Activated CD4-positive, alpha-beta T cell treated with anti-CD3 and anti-CD28 coated beads, Interleukin-2, amount 50 U/mL, for 24 hours (primary cell): ENCODE measurements at places on chromosomes 12 and 14.

DNA sequence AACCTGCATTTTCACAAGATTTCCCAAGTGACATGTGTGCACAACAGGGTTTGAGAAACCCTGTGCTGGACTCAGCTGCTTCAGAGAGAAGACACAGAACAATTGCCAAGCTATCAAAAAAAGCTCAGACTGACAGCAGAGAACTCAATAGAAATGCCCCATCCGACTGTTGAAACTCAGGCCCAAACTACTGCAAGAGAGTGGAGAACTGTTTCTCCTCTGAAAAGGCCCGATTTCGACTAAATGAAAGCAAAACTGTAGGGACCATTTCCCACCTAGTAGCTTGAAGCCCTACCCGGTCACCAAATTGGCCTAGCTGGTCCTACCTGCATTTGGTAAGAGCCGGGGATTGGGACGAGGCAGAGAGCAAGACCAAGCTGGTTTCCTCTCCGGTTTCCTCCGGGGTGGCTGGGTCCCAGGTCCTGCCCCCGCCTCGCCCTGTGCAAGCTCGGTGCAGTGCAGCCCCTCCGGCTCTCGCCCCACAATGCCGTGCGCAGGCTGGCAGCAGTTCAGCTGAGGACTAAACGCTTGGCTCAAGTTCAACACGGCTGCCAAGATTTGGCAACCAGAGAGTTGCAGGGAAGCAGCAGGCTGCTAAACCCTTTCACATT lies 1180.6 kb downstream of the VRK1 start:
- DNase-seq = peak; percentile 65

GRCh38 chr14:26729851-26730250 lies 132.0 kb upstream of the NOVA1 start:
- DNase-seq = no peak

DNA sequence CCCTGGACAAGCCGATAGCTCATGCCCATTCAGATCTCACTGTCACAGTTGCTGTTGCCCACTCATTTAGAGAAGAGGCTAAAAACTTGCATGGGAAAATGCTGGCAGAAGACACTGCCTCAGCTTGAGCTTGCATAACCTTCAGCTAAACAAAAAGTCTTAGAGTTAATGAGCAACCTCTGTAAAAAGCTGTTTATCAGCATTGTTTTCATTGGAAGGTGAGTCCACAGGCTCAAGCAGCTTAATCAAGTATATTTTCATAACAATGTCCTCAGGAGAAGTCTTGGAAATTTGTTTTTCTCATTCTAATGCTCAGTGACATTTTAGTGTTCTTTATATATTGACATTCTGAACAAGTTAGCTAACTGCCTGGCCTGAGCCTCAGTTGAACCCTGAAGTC lies 872.9 kb downstream of the TMTC2 start:
- no peak for DNase-seq

GRCh38 chr14:98932431-98933325 lies 339.3 kb downstream of the BCL11B start:
- DNase-seq = no peak

- DNase-seq = no peak
Observed at GRCh38 chr12:75750716-75751306, 239.4 kb upstream of the KRR1 start.

- no peak for DNase-seq
Observed at GRCh38 chr12:54628186-54628846, 6.4 kb downstream of the LACRT start.

- no peak for DNase-seq
Observed at GRCh38 chr12:93317227-93317626, 60.5 kb upstream of the NUDT4 start.

- DNase-seq = no peak
Observed at GRCh38 chr12:124413401-124413800, 118.5 kb downstream of the RFLNA start.

DNA sequence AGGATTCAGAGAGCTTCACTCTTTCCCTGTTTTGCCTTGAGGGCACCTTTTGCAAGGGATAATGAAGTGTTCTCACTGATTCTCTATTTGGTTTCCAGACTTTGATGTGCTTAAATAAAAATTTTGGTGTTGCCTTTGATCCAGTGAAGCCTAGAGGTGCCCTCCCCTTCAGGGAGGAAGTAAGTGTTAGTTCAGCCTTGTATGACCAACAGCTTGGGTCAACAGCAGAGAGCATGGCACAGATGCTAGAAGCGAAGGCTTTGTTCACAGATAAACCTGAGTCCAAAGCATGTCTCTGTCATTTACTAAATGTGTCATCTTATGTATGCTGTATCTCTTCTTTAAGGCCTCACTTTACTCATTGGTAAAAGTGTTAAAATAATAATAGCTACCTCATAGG lies 52.8 kb upstream of the STXBP6 start:
- no peak for DNase-seq

DNA sequence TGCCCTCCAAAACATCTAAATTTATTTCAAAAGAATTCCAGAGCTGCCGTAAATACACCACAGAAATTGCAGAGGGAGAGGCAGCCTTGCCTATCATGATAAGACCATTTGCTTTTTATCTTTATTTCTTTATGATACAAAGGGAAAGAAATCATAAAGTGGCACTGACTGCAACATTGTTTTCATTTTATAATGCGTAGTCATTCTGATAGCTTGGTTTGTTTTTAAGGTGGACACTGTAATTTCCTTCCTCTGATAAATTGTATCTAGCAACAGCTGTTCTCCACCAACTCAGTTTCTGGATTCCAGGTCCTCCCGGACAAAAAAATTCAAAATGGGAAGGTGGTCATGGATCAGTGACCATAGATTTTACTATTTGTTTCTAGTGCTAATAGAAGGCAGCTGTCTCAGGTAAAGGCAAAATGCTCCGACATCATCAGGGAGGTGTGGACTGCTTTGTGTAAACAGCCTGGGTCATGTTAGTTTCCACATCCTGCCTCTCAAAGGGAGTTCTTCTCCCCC lies 623 bp upstream of the TSPAN8 start:
- DNase-seq = no peak

DNA sequence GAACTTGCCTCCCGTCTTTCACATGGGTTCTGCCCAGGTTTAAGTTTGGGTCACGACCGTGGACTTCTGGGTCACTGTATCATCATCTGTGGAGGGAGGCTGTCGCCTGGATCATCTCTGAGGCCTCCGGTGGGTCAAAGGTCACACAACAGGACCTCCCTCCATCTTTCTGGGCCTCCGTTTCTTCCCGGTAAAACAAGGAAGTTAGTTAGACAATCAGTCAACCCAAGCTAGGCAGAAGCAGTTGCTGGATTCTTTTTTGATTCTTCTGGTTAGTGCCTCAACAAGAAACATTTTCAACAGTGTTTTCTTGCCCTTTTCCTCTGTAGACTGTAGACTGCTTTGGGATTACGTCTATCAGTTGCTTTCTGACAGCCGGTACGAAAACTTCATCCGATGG lies 186.6 kb upstream of the BCL2L14 start:
- no peak for DNase-seq

- DNase-seq = no peak
Observed at GRCh38 chr12:109523504-109523903, 46.1 kb downstream of the UBE3B start.

GRCh38 chr12:96045566-96045965 lies 10.2 kb upstream of the LTA4H start:
- no peak for DNase-seq

GRCh38 chr14:91295851-91296796 lies 51.6 kb upstream of the GPR68 start:
- no peak for DNase-seq

GRCh38 chr12:11676052-11676451 lies 26.6 kb downstream of the ETV6 start:
- DNase-seq = no peak

DNA sequence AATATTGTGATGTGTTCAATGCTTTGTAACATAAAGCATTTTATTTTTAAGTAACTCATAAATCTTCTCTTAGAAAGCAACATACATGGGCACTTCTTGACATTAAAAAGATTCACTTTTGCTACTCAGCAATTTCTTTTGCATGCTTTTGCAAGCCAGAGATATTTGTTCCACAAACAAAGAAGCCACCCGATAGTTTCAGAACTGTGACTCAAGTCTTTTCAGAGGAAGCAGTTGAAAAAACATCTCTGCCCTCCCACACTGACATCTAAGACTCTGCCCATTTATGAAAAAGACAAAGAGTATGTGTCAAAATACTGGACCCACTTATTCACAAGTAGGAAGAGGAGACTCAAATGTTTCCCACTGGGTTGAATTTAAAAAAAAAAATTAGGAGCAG lies 7.5 kb downstream of the APPL2 start:
- DNase-seq = no peak

GRCh38 chr12:115934046-115934445 lies 343.4 kb downstream of the MED13L start:
- no peak for DNase-seq

GRCh38 chr12:1851151-1851701 lies 30.9 kb downstream of the LRTM2 start:
- DNase-seq = no peak

DNA sequence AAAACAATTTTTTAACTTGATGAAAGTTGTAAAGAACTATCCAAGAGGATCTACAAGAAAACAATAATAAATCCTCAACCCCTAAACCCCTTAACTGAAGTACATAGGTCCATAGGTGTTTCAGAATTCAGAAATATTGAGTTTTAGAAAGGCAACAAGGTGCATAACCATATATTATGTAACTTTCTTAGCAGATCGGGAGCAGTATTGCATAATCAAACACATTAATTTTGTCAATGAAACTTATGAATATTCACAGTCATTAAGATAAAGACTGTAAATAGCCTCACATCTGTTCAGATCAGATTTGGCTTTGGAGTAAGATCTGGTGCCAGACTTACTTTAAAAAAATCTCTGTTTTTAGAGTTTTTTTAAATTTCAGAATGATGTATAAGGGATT lies 647.1 kb upstream of the FLRT2 start:
- no peak for DNase-seq

- no peak for DNase-seq
Observed at GRCh38 chr12:45732250-45732649, 2.7 kb downstream of the ARID2 start.

- no peak for DNase-seq
Observed at GRCh38 chr14:105196265-105196960, 15.3 kb upstream of the NUDT14 start.

- no peak for DNase-seq
Observed at GRCh38 chr14:24322672-24323071, 11.4 kb downstream of the LTB4R start.

DNA sequence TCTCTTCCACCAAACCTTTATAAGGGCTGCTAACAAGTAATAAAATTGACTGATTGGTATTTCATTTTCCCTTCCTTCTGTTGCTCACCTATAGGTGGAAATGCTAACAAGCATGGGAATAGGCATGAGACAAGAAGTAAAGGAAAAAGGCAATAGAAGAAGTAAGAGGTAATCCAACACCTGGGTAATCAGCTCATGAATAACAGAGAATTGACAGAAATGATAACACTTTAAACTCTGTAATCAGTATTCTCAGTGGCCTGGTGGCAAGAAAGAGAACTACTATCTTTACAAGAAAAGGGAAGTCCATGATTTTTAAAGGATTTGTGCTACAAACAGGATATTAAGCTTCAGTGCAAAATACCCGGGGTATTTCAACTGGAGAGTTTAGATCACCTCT lies 737.8 kb downstream of the RERGL start:
- no peak for DNase-seq

DNA sequence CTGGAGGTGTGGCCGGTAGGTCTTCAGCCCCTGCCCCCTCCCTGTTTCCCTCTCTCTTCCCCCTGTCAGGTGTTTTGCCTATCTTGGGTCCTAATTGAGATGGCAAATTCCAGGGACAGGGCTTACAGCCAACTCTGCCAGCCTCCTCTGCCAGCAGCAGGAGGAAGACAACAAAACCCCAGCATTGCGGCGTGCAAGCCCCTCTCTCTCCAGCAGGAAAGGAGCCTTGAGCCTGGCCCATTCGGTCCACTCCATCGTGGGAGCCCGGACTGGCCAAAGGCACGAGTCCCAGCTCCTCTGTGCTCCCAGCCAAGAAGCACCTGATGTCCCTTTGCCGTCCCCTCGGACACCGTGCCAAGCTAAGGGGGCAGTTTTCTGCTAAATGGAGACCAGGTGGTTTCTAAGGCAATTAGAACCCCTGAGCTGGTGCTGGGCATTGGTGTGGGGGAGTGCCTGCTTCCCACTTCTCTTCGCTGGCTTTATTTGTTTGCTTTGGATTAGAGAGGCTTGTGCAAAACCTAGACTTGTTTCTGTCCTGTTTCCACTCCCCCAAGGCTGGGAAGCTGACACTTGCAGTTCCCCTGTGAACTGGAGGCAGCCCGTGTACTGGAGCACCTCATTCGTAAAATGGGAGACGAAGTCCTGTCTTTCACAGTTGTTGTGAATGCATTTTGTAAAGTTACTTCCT lies 57.1 kb upstream of the LHX5 start:
- no peak for DNase-seq

- DNase-seq = no peak
Observed at GRCh38 chr12:71646512-71646911, 17.1 kb downstream of the ZFC3H1 start.

DNA sequence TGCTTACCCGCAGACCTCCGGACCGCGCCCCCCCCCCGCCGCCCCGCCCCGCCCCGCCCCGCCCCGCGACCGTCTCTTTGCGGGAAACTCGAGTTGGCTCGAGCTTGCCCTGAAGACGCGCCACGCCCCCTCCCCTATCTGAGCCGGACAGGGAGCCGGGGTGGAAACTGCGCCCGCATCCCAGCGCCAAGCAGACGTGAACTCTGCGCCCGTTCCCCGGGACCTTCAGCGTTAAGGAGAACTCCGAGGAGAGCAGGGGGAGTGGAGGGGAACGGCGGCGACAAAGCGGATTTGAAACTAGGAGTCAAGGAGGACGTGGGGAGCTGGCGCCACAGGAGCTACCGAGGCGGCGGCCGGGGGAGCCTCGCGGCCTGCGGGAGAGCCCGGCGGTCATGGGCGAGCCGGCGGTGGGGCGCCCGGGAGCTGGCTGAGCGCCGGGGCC lies at the start of gene KCNK13:
Gene KCNK13 (plus strand): TSS at position 310 of the 442 bp plus-strand sequence. CDS start 212 bp downstream, outside the sequence.
- DNase-seq = no peak

DNA sequence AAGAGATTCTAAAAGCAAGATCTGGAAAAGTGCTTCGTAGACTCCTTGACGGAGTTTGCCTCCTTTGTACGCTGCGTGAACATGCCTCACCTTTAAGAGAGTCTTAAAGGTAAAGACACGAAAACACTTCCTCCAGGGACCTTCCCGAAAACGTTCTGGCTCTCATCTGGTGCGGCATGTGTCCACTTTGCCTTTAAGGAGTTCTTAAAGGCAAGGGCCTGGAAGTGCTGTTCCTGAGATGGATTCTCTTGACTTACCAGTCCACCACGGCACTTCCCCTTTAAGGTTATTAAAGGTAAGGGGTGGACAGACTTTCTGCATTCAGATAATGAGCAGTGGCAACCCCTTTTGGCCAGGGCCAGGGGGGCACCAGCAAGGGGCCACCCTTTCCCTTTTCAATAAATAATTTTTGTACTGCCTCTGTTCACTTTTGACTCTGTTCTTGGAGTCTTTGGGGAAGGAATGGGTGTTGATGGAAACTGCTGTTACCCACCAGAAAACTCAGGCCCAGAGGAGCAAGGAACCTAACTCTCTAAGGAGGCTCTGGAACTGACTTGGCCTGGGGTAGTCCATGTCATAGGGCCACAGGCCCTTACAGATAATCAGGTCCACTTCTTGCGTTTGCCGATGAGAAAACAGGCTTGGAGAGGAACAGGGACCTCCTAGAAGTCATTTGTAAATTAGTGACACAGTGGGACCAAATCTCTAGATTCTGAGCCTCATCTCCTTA lies 4.4 kb downstream of the REM2 start:
- no peak for DNase-seq
